ENCODE measurements at places on chromosomes 11 and 22.
A peak's percentile ranks its signal among the peaks of the same experiment; 100 is the strongest.

DNA sequence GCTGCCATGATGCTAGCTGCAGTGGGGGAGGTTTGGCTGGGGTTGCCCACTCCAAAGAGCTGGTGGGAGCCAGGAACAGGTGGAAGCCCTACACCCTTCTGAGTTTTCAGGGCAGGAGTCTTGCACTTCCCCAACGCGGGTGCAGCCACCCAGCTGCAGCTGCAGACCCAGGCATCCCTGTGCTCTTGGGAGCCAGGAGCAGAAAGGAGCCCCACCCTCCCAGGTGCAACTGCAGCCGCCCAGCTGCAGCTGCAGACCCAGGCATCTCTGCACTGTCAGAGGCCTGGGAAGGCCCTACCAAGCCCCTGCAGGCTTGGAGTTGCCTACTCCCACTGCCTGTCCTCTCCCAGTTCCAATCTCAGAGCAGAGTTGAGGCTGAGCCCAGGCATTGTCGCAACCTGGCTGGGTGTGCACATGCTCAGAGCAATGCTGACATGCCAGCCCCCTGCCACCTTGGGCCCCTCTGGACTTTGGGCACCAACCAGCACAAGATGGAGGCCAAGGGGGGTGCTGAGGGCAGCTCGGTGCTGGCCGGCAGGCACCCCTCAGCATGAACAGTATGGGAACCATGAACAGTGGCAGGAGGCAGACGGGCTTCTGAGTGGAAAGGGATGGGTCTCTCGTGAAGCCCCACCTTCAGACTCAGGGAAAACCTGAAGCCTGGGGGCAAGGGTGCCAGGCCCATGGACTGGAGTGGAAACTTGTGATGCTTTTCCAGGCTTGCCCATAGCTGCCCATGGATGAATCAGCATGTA is 195.4 kb downstream of the DCDC1 start:
- DNase-seq: no peak

DNA sequence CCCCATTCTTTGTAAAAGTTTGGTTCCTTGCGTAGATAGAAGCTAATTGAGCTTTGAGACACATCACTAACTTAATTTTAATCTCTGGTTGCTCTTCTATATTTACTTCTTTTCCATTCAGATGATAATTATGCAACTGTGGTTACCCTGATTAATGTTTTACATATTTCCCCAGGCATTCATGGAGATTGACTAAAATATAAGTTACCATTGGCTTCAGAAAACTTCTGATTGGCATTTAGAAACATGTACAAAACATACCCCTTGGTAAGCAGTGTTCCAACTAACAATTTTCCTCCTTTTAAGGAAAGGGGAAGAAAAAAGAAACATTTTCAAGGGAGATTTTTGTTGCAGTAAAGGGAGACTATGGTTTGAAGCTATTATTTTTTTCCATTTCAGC is 43.9 kb downstream of the FAT3 start:
- no peak for DNase-seq

DNA sequence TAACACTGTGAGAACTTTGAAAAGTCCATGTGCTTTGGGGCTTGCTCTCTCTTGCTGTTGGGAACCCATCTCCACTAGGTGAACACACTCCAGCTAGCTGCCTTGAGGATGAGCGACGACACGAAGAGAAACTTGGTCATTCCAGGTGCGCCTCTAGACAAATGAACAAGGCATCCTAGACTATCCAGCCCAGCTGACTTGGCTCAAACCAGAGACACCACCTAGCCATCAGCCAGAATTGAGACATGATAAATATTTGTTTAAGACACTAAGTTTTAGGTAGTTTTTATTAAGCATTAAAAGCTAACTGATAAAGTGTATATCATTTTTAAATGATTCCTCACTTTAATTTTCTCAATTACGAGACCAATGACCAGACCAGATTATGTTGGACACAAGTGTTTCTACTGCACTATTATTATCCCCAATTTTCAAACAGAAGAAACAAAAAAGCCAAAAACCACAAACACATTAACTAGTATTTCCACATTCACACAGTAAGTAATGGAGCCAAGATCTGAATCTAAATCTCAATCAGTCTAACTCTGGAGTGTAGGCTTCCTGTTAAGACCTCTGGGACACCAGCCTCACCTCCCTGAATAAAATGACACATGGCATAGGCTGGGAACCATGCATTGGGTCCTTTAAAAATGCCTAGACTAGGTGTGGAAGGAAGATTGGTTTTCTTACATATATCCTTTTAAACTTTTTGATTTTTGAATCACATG is 70.4 kb downstream of the GDPD4 start:
- DNase-seq: no peak

DNA sequence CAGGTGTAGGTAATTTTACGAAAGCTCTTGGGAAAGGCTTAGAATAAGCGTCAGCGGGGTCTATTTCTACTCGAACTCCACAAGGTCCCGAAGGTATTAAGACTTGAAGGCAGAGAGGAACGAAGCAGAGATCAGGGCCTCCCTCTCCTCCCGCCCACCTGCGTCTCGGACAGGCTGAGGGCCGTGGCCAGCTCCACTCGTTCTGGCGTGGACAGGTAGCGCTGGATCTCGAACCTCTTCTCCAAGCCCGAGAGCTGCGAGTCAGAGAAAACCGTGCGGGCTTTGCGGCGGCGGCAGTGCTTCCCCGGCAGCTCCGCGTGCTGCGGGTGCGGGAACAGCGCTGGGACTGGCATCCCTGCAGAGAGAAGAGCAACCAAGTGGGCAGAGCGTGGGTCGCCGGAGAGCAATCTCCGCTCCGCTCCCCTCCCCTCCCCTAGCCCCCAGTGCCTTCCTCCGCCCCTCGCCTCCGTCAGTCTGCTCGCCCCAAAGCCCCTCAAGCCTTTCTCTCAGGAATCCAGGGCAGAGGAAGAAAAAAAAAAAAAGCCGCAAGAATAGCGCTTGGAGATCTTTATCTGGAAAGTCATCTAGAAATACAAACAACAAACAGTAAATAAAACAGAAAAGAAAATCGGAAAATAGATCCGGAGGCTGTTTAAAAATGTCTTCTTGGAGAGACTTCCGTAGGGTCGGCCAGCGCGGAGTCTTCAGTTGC is 2.4 kb downstream of the BSX start:
- peak; percentile 23 for DNase-seq

DNA sequence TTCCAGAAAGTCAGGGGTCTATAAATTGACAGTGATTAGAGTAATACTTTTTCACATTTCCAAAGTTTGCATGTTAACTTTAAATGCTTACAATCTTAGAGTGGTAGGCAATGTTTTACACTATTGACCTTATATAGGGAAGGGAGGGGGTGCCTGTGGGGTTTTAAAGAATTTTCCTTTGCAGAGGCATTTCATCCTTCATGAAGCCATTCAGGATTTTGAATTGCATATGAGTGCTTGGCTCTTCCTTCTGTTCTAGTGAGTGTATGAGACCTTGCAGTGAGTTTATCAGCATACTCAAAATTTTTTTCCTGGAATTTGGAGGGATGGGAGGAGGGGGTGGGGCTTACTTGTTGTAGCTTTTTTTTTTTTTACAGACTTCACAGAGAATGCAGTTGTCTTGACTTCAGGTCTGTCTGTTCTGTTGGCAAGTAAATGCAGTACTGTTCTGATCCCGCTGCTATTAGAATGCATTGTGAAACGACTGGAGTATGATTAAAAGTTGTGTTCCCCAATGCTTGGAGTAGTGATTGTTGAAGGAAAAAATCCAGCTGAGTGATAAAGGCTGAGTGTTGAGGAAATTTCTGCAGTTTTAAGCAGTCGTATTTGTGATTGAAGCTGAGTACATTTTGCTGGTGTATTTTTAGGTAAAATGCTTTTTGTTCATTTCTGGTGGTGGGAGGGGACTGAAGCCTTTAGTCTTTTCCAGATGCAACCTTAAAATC is 5.3 kb downstream of the MALAT1 start:
- DNase-seq: peak; percentile 49
